Uterus (tissue), 4 donors: ENCODE measurements at places on chromosomes 5 and 9. TPM values are rescaled to one million over a fixed set of nuclear protein-coding genes. Genes with fewer than 3 reads are reported as not detected.

- peaks cover 5% of the 10 kb centered on the region for H3K4me1 ChIP-seq
- H3K27me3 ChIP-seq = no peaks in the 10 kb centered on the region
- no peaks in the 10 kb centered on the region for H3K36me3 ChIP-seq
- no peak overlapping the region for H3K4me3 ChIP-seq
- H3K27ac ChIP-seq = no peak overlapping the region
- DNase-seq = peak; percentile 8
These were observed 11.1 kb downstream of the FCN2 start for GRCh38 chr9:134891713-134892112.

GRCh38 chr9:80503671-80504281 lies 932.0 kb downstream of the TLE4 start:
- H3K27me3 ChIP-seq = no peaks in the 10 kb centered on the region
- no peak overlapping the region for H3K27ac ChIP-seq
- no peaks in the 10 kb centered on the region for H3K4me1 ChIP-seq
- no peak overlapping the region for H3K4me3 ChIP-seq

- H3K4me3 ChIP-seq = no peak overlapping the region
- H3K27me3 ChIP-seq = no peaks in the 10 kb centered on the region
- H3K36me3 ChIP-seq = no peaks in the 10 kb centered on the region
- no peaks in the 10 kb centered on the region for H3K4me1 ChIP-seq
- H3K27ac ChIP-seq = no peak overlapping the region
These were observed 88.7 kb upstream of the SHB start for GRCh38 chr9:38157711-38158110.

GRCh38 chr5:127092690-127093089 lies 19.4 kb upstream of the C5orf63 start:
- no peak overlapping the region for H3K27ac ChIP-seq
- no peak for DNase-seq
- no peaks in the 10 kb centered on the region for H3K36me3 ChIP-seq

GRCh38 chr9:108664309-108665255 lies 191.2 kb downstream of the ACTL7B start:
- no peak overlapping the region for H3K27ac ChIP-seq
- no peak overlapping the region for H3K4me3 ChIP-seq
- DNase-seq = no peak
- H3K4me1 ChIP-seq = no peaks in the 10 kb centered on the region
- no peaks in the 10 kb centered on the region for H3K27me3 ChIP-seq

DNA sequence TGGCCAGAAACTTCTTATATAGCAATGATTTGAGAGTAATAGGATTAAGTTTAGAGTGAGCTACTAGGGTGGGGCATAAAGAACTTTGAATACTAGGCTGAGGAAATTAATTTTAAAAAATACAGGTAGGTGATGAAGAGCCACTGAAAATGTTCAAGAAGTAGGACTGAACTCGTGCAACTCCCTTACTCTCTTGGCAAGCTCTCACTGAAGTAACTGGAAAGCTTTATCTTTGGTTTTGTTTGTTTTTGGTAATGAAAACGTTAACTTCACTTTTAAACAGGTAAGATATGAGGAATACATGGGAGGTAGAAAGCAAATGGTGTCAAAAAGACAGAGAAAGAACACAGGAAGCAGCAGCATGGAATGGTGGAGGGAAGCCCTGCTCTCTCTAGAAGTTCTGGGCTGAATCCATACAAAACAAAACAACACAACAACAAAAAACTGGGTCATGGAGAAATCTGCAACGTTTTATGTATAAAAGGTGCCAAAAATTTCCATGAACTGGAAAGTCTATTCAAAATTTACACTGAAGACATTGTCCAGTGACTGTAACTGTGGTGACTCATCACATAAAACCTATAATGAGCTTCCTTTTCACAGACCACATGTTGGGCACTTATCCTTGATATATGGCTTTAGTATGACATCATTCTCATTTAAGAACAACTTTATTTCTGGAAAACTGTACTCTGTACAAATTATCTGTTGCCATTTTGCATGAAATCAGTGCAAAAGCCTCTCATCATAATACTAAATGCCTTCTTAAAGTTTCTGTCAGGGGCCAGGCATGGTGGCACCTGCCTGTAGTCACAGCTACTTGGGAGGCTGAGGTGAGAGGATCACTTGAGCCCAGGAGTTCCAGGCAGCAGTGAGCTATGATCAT lies 91.2 kb upstream of the CHD1 start:
- H3K27ac ChIP-seq = peak overlapping the region; percentile 51
- H3K4me3 ChIP-seq = no peak overlapping the region
- peaks cover 3% of the 10 kb centered on the region for H3K4me1 ChIP-seq
- no peak for DNase-seq

DNA sequence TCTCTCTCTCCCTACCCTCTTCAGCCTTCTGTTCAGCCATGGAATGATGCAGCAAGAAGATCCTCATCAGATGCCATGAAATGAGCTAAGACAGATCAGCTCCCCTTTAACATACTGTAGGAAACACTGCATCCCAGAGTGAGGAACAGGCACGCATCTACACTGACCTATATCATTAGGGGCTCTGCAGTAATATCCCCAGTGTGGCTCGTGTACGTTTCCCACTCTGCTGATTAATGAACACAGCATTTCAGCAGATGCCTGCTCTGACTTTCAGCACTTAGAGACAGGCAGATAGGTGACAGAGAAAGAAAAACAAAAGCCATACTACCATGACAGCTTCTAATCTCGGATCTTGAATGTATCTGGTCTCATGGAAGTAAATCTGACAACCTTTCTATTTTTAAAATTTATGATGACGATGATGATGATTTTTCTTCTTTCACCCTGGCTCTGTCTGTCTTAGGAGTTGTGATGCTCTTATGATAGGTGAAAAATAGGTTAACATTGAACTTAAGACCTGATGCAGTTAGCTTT lies 750.3 kb downstream of the CDH12 start:
- H3K4me3 ChIP-seq = no peak overlapping the region
- DNase-seq = no peak
- H3K27ac ChIP-seq = no peak overlapping the region
- H3K36me3 ChIP-seq = no peaks in the 10 kb centered on the region
- no peaks in the 10 kb centered on the region for H3K27me3 ChIP-seq

- H3K27me3 ChIP-seq = no peaks in the 10 kb centered on the region
- H3K4me1 ChIP-seq = no peaks in the 10 kb centered on the region
- no peaks in the 10 kb centered on the region for H3K36me3 ChIP-seq
These were observed 202.7 kb downstream of the SPATA31D1 start for GRCh38 chr9:82191082-82191770.

DNA sequence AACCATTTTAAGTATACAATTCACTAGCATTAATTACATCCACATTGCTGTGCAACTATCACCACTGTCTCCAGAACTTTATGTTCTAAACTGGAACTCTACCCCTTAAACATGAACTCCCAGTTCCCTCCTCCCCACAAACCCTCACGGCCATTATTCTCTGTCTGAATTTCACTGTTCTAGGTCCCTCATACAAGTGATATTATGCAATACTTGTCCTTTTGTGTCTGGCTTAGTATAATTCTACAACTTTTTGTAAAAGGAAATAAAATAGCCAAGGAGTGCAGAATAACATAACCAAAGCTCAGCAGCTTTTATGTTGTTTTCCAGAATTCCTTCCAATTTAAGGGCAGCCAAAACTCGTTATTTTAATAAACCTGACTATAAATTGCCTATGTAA lies 53.2 kb downstream of the NAA35 start:
- H3K4me1 ChIP-seq = no peaks in the 10 kb centered on the region
- H3K36me3 ChIP-seq = no peaks in the 10 kb centered on the region
- no peaks in the 10 kb centered on the region for H3K27me3 ChIP-seq
- no peak for DNase-seq
- no peak overlapping the region for H3K4me3 ChIP-seq
- H3K27ac ChIP-seq = no peak overlapping the region

GRCh38 chr5:174273325-174273724 lies 227.8 kb downstream of the NSG2 start:
- no peak overlapping the region for H3K4me3 ChIP-seq
- DNase-seq = no peak
- H3K27me3 ChIP-seq = no peaks in the 10 kb centered on the region
- H3K36me3 ChIP-seq = no peaks in the 10 kb centered on the region

DNA sequence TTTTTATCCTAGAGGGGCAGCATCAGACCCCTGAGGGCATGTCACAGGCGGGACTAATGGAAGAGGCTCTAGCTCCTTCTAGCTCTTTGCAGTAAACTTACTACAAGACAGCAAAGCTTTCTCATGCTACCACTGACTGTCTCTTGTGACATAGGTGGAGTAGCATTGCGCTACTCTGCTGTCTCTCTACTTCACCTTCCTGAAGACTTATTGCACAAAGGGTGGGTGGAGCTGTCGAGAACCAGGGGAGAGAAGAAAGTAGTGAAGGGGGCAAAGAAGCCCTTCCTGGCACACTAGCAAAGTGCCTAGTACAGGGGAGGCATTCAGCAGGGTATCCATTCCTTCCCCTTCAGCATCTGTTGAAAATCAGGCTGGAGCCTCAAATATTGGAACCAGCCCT lies 36.1 kb upstream of the NEK6 start:
- no peaks in the 10 kb centered on the region for H3K36me3 ChIP-seq
- no peak overlapping the region for H3K4me3 ChIP-seq
- no peaks in the 10 kb centered on the region for H3K27me3 ChIP-seq
- DNase-seq = no peak
- no peak overlapping the region for H3K27ac ChIP-seq

- no peak overlapping the region for H3K4me3 ChIP-seq
- H3K27ac ChIP-seq = no peak overlapping the region
- no peaks in the 10 kb centered on the region for H3K36me3 ChIP-seq
- DNase-seq = no peak
- H3K4me1 ChIP-seq = no peaks in the 10 kb centered on the region
These were observed 33.2 kb upstream of the GRAMD2B start for GRCh38 chr5:126390051-126390450.

DNA sequence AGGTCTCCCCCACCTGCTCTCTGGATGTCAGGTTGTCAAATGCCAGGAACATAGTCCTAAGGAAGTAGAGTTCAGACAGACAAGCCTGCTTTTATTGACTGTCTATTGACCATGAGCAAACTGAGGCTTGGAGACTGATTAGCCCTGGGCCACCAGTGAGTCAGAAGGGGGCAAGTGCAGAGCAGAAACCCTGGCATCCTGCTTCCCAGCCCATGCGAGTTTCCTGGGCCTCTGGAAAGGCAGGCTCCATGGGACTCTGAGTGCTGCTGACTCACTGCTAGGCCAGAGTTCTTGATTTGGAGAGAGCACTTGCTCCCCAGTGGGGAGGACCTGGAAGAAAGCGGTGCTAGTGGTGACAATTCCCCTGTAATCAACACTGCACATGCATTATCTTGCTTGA lies 2.8 kb upstream of the HBEGF start:
- no peaks in the 10 kb centered on the region for H3K27me3 ChIP-seq
- H3K27ac ChIP-seq = no peak overlapping the region
- no peaks in the 10 kb centered on the region for H3K36me3 ChIP-seq
- no peak for DNase-seq
- H3K4me1 ChIP-seq = no peaks in the 10 kb centered on the region

- no peak for DNase-seq
- no peaks in the 10 kb centered on the region for H3K36me3 ChIP-seq
- no peaks in the 10 kb centered on the region for H3K27me3 ChIP-seq
These were observed 512.3 kb upstream of the DAP start for GRCh38 chr5:11273180-11273903.

DNA sequence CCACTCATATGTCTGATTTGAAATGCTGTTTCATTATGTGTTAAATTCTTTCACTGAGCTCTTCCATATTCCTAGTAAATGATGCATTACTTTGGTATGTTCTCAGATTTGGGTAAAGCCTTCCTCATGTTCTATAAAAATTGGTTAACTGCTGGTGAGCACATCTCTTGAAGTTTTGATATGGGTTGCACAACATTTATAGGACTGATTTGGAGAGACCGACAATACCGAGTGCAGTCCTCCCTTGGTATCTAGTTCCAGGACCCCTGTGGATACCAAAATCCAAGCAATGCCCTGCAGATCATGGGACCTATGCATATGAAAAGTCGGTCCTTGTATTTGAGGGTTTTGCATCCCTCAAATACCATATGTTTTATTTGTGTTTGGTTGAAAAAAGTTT lies 37.8 kb downstream of the WDR36 start:
- no peaks in the 10 kb centered on the region for H3K36me3 ChIP-seq
- H3K27me3 ChIP-seq = no peaks in the 10 kb centered on the region
- H3K27ac ChIP-seq = no peak overlapping the region
- no peak overlapping the region for H3K4me3 ChIP-seq

GRCh38 chr9:113876151-113876992 lies at the start of gene ZNF618:
ZNF618 (plus strand) TSS chr9:113876309; CDS start chr9:113876381, 72 bp downstream.
- H3K36me3 ChIP-seq = no peaks in the 10 kb centered on the region
- no peak for DNase-seq
- peak within 1 kb of the TSS; percentile 97 for H3K4me3 ChIP-seq
- H3K27ac ChIP-seq = peak within 1 kb of the TSS; percentile 92

DNA sequence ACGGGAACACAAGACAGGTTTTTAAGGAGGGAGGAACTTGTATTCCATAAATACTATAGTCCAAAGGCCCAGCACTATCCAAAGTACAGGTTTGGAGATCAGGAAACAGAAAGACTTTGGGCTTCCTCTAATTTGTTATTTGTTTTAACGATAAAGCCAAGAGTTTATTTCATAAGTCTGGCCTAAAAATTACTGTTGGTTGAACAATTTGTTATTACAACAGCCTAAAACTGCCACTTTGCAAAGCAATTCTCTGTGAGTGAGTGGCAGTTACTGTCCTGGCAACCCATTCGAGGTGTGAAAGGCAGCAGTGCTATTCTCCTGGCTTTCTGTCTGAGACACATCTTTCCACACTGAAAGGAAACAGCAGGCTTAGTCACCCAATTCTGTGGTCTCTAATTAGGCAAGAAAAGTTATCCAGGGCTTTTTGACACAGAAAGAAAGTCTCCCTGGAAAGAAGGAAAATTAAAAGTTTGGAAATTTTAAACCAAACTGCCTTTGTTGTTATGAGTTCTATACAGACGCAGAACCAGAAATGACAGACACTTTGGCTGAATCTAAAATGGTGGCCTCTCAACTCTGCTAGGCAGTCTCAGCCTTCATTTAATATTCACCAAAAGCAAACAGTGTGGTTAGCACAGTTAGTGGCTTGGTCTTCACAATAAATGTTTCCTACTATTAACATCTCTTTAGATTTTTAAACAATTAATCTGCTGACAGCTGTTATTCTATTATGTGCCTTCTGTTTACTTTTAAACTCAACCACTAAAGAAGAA lies 33.9 kb downstream of the PSMB7 start:
- no peak overlapping the region for H3K27ac ChIP-seq
- no peaks in the 10 kb centered on the region for H3K36me3 ChIP-seq
- H3K27me3 ChIP-seq = no peaks in the 10 kb centered on the region
- H3K4me1 ChIP-seq = no peaks in the 10 kb centered on the region
- H3K4me3 ChIP-seq = no peak overlapping the region

The LHX3 gene
- total RNA-seq = not detected

The NR5A1 gene
- total RNA-seq = 0.58 TPM

The NEK6 gene
- 33.2 TPM for total RNA-seq

The PCDHGB5 gene
- 33.6 TPM for total RNA-seq

The TEK gene
- total RNA-seq = 13.5 TPM

The EPB41L4B gene
- 0.37 TPM for total RNA-seq

The NMUR2 gene
- not detected for total RNA-seq

The CCDC180 gene
- 9.7 TPM for total RNA-seq

The RGP1 gene
- 38.1 TPM for total RNA-seq

The SHROOM1 gene
- 11.3 TPM for total RNA-seq

The ZNF189 gene
- total RNA-seq = 18.8 TPM

The DBH gene
- total RNA-seq = not detected
